ENCODE measurements at places on chromosomes 5 and 9. TPM values are rescaled to one million over a fixed set of nuclear protein-coding genes. Genes with fewer than 3 reads are reported as not detected.

EIF4E1B gene
- polyA plus RNA-seq, result 0.17 TPM

- peak; percentile 35 for DNase-seq
Observed at GRCh38 chr5:125659316-125660023, 763.7 kb upstream of the GRAMD2B start.

GRCh38 chr5:129459450-129459776 is 685 bp upstream of the ADAMTS19 start:
- DNase-seq, result no peak

GRCh38 chr9:76677481-76678055 is 86.7 kb upstream of the PCA3 start:
- DNase-seq, result peak; percentile 45

DNA sequence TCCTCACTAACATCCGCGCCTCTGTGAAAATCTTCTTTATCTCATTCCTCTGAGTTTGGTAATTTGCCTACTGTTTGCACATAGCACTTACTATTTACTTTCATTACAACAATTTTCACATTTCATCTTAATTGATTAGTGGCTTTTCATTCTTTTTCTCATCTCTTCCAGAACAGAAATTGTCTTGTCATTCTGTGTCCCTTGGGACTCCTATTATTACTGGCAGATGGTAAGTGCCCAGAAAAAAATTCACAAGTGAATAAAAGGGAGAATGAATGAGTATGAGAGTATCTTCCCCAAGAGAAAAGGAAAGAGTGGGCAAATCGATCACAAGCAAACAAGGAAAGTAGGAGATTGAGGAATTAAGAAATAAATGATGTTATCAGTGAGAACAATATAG is 876.1 kb downstream of the TLE4 start:
- DNase-seq, result no peak

DNA sequence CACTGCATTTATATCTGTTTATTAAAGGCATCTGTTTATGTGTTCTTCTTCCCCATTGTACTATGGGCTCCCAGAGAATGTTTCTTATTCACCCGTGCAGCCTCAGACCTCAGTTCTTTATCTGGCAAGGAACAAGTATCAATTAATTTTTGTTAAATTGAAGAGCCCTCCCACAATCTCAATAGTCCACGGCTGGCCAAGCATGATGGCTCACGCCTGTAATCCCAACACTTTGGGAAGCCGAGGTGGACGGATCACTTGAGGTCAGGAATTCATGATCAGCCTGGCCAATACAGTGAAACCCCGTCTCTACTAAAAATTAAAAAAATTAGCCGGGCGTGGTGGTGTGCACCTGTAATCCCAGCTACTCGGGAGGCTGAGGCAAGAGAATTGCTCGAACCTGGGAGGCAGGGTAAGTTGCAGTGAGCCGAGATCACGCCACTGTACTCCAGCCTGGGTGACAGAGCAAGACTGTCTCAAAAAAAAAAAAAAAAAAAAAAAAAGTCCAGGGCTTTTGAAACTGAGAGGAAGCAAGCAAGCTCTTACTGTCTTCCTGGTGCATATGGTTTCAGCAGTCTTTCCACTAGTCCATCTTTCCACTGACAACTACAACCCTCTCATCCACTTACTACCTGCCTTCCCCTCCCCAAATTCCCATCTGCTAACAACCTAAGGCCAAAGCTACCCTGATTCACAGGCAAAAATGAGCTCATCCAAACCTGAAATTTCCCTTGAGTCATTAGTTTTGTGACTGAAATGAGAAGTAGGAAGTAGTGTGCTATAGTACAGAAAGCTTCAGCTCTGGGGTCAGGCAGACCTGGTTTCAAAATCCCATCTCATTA is 2.3 kb upstream of the HK3 start:
- DNase-seq, result no peak
